ENCODE measurements at places on chromosomes 3 and 15.
A peak's percentile ranks its signal among the peaks of the same experiment; 100 is the strongest.

DNA sequence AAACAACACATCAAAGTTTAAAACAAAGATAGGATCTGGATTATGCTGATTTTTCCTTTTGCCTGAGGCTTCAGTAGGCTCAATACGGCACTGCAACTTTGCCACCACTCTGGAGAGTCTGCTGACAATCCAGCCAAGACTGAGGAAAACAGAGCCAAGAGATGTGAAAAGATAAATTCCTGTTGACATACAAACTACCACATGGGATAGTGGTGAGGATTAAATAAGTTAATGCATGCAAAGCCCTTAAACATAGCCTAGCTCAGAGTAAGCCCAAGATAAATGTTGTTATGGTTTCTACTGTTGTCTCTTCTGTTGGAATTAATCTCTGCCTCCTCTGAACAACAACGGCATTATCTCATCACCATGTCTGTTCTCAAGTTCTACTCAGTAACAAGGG, 245.9 kb upstream of the LMCD1 start:
- no peak for DNase-seq

- no peak for DNase-seq
Observed at GRCh38 chr15:74782259-74783071, 585 bp downstream of the CSK start.

DNA sequence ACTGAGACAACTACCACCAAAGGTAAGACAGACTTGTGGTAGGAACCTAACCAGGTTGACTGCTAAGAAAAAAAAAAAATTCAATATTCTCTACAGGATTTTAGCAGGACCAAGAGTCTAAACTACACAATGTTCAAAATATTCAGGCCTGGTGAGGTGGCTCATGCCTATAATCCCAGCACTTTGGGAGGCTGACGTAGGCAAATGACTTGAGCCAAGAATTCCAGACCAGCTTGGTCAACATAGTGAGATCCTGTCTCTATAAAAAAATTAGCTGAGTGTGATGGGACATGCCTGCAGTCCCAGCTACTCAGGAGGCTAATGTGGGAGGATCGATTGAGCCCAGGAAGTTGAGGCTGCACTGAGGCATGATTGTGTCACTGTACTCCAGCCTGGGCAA, 341.6 kb upstream of the WNT5A start:
- DNase-seq: no peak

GRCh38 chr3:111667621-111668239, 72.6 kb upstream of the ZBED2 start:
- no peak for DNase-seq

GRCh38 chr3:66592016-66592761, 91.4 kb upstream of the LRIG1 start:
- DNase-seq: no peak

DNA sequence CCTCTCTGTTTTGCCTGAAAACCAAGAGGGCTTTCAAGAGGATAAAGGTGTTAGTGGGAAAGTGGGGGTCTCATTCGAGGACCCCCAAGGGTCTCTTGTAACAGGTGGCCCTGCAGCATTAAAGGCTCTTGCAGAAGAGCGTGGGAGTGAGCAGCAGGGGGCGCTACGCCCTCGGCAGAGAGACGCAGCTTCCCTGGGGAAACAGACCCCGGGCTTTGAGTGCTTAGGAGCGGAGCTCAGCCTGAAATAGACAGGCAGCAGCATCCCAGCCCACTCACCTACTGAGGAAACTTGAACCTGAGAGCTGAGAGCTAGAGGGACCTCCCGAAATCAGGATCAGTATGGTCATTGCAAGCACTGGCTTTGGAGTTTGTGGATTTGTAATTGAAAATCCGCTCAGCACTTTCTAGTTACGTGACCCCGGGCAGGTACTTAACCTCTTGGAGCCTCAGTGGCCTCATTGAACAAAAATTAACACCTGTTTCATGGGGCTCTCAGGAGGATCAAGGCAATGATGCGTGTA, 25.7 kb downstream of the RPLP1 start:
- peak; percentile 40 for DNase-seq

DNA sequence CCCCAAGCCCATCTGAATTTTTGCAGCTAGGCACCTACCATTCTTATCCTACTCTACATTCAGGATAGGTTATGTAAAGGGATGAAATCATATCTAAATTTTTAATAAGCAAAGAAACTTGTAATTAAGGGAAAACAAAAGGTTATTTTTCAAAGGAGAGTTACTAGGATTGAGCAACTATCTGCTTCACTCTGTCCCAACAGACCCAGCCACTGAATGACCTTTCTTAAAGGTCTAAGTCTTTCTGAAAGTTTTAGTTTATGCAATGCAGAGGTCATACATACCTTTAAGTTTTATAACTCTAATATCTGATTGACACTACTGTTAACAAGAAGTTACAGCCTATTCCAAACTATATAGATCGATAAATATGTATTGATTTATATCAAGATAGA, 209.2 kb upstream of the CTNNB1 start:
- DNase-seq: no peak

DNA sequence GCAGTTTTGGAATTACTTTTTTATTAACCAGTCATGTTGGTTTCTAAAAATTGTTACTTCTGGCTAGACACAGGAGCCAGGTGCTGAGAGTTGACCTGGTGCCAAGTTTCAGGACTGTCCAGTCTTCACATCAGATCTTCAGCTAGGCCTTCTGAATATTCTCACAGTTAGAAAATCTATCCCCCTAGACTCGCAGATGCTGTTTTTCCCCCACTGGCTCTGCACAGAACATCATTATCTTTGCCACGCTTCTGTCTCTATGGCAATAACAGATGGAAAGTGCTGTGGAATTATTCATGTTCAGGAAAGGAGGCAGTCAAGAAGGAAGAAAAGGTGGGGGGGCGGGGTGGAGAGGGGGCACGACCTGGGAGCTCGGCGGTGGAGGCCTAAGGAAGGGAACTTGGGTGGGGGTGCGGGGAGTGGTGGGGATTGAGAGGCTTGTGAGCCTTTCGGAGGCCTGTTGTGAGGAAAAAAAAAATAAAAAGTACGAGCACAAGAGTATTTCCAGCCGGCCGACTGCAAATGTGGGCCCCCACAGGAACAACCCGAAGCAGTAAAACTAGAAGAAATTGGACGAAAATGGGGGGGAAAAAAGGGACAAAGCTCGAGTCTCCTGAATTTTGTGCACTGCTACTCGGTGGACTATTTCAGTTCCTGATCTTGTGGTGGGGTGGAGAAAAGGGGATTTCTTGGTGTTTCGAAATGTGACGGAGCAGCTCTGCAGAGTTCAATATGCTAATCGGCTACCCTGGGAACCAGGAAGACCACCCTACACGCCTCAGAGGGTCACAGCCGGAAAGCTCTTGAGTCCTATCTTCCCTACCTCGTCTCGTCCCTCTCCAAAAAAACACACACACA, 1.5 kb upstream of the SKIL start:
- DNase-seq: no peak

DNA sequence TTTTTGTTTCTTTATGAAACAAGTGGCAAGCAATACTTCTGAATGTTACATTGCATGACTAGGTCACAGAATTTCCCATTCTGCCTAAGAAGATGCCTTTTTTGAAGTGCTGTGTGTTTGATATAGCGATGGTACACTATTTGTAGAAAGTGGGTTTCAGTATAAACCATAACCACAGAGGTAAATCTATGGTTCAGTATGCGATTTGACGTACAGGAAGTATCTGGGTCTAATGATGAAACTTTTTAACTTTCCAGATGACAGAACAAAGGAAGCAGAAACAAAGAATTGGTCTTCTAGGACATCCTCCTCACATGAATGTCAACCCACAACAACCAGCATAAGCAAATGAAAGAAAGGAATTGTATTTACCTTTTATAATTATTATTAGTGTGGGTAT, 133.4 kb upstream of the BHLHE40 start:
- DNase-seq: no peak

GRCh38 chr3:101074518-101074917, 81.3 kb upstream of the ABI3BP start:
- no peak for DNase-seq

DNA sequence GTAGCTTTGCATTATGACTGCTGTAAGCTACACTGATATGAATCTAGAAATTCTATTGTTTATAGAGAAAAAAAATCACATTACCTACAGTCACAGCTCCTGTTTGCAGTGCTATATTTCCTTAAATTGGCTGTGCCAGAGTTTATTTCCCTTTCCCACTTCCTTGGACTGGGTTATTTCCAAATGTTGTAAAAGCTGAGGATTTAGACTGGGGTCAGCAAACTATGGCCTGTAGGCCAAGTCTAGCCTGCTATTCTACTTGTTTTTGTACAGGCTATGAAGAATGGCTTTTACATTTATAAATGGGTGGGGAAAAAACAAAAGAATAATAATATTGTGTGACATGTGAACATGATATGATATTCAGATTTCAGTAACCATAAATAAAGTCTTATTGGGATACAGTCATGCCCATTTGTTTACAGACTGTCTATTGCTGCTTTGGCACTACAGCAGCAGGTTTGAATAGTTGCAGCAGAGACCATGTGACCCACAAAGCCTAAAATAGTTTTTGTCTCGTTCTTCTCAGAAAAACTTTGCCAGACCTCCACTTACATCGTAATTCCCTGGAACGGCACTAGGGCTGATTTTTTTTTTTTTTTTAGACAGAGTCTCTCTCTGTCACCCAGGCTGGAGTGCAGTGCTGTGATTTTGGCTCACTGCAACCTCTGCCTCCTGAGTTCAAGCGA, 7.8 kb downstream of the GLDN start:
- DNase-seq: no peak

DNA sequence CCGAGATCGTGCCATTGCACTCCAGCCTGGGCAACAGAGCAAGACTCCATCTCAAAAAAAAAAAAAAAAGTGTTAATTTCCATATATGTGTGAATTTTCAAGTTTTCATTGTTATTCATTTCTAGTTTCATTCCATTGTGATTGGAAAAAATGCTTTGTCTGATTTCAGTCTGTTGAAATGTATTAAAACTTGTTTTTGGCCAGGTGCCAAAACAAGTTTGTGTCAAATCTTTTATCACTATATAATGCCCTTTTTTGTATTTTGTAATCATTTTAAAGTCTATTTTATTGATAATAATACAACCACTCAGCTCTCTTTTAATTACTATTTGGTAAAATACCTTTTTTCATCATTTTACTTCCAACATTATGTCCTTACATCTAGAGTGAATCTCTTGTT, 42.5 kb downstream of the TFRC start:
- no peak for DNase-seq

DNA sequence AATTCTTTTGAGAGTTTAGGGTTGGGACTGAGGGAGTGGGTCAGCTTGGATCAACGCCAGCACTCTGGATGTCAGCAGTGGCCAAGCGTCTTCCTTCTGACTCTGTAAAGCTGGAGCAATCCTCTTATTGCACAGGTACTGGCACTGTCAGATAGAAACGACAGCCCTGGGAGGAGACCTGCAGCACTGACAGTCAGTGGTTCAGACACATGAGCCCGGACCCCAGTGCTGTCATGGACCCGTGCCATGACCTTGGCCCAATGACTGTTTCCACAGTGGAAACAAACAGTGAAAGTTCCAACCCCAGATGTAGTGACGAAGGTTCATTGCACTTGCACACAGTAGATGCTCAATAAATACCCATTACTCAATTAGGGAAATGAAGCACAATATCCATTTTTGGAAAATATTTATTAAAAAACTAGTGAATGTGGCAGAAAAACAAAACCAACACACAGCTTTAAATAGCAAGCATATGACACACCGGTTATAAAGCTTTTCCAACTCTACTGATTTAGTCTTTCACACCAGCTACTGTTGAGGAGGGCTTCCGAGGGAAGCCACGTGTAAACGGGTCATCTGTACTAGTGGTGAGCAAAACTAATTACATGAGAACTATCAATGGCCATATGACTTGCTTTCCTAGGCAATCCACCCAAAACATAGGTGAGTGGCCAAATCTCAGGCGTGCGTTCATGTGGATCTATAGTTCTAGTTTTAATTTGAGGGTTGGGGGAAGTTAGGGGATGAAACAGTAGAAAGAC, 22.1 kb downstream of the SIAH2 start:
- no peak for DNase-seq

GRCh38 chr3:48503401-48504050, 448 bp downstream of the SHISA5 start:
- DNase-seq: no peak

DNA sequence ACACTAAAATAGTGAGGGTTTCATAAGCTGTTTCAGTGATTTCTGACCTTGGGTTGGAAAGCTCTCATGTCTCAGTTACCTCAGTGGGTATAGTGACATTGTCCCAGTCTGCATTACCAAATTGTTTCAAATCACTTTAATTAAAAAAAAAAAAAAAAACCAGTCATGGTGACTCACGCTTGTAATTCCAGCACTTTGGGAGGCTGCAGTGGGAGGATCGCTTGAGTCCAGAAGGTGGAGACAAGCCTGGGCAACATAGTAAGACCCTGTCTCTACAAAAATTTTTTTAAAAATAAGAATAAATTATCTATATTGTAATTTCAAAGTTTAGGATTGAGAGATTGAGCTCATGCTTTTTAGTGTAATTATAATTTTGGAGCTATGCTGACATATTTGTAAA, 78.0 kb downstream of the MBNL1 start:
- DNase-seq: no peak
